HS-5 (cell line): ENCODE measurements at places on chromosomes 7 and 10.

DNA sequence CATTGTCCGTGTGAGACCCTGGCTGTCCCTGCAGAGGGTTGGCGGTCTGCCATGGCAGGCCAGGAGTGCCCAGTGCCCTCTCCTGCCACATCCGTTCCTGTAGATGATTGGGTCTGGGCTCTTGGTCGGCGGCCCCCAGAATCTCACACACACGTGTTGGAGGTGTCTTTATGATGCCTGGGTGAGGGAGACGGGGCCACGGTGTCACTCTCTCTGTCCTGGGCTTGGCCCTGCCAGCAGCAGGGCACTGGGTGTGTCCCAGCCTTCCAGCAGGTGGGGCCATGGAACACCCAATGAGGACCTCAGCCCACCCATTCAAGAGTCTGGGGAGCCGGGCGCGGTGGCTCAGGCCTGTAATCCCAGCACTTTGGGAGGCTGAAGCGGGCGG lies 30.2 kb downstream of the UNC5B start:
- DNase-seq: no peak

DNA sequence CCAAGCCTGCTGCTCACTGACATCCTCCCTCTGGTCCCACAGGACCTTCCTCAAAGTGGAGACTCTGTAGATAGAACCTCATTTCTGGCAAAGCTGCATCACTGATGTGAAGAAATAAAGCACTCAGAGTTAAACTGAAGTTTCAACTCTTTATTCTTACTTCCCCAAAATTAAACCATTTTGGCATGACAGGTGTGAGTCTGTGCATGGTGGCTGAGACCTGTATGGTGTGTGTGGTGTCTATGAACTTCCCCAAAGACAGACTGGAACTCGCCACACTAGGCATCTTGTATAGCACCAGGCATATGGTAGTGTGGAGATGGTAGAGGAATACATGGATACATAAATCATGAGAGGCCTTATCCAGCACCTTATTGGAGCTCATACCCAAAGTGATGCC lies 6.6 kb upstream of the WDFY4 start:
- no peak for DNase-seq

DNA sequence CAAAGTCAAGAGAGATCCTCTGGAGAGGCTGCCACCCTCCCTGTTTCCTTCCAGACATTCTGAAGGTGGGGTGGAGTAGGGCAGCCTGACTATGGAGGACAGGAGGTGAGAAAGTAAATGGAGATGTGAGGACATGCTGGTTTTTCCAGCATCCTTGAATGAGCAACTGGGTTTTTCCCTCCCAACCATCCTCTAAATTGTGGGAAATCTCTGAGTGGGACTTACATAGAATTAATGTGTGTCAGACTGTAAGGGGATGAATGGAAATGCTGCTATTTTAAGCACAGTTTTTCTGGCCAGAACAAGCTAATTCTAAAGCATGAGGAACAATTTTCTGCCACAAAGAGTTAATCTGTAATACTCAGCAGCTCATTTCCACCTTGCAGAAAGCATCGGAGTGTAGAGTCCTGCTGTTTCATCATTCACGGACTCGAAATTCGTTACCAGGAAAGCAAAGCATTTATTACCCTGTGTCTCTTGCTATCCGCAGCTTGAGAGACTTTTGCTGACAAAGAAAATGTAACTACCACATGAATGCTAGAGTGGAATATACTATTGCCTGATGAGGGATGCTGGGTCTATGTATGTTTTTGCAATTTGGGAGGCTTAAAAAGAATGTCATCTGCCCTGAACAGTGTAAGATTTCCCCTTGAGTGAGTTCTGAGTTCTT lies 213.0 kb downstream of the CELF2 start:
- DNase-seq: no peak

DNA sequence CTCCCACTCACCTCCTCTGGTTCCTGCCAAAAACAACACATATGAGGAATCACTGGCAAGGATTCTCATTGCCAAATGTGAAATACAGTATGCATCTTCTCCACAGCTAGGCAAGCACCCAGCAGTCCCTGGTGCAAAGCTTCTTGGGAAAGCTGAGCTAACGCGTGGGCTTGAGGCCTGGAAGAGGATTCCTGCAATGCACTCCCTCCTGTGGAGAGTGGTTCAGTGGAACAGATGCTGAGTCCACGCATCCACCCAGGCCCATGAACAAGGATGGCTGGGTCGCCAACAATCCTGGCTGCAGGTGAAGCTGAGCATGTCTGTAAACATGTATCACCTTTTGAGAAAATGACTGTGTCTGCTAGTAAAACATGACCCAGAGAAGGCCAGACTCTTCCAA lies 113.2 kb upstream of the CHST15 start:
- DNase-seq: no peak

- peak; percentile 95 for DNase-seq
Measured at GRCh38 chr7:41955893-41956675, 253.2 kb upstream of the INHBA start.
